ENCODE measurements at places on chromosomes 5 and 9. TPM values are rescaled to one million over a fixed set of nuclear protein-coding genes. Genes with fewer than 3 reads are reported as not detected.

DNA sequence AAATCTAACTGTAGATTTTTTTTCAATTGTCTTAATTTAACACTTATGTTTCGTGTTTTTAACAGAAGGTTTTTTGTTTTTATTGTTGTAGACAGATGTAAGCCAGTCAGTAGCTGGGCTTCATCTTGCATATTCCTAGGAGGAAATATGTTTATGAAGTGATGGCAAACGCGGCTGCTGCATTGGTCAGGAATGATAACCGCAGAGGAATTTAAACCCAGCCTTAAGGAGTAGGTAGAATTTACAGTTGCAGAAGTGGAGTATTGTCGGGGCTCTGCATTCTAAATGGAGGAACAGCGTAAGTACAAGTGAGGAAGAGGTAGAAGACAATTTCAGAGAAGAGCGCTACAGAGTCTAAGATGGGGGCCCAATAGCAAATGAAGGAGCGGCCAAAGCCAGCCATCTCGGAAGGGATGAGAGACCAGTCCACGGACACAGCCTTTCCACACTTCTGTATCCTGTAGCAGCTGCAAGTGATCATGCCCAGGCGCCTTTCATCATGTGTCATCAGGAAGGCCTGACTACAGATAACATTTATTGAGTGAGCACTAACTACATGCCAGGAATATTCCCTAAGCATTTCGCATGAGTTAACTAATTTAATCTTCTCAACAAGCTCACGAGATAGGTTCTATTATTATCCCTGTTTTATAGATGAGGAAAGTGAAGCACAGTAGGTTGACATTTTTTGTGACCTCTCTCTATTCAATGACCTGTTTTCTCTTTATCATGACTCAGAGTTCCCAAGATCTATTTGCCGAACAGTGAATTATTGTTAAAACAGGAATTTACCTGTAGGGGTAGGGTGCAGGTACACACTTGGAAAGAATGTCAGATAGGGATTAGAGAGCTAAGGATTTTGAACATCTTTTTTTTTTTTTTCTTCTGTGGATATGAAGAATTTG, 38.1 kb downstream of the CMYA5 start:
- DNase-seq: no peak

Gene FST
- 3.0 TPM for total RNA-seq

- no peak for DNase-seq
Observed at GRCh38 chr5:137954131-137954879, 65.0 kb downstream of the PKD2L2 start.

Gene CA9
- total RNA-seq: 0.78 TPM

DNA sequence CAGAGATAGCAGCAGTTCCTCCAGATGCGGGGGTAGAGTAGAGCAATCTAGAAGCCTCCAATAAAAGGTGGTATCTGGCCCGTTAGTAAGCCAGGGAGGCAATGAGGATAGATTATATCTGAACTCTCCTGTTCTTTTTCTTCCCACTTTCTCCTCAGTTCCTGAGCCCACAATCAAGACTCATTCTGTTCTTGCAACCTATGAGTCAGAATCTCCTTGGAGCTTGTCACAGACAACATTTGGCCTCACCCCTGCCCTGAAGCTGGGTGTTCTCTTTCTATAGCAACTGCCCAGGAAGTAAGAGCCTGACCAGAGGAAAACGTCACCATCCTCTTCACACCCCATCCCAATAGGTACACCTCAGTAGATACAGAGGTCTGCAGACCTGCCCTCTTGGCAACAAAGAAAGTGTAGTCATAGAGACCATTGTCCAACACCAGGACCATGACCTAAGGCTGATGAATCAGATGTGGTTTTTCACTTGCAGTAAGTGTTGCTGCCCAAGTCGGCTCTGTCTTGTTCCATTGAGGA, 76.3 kb upstream of the PCA3 start:
- no peak for DNase-seq

Gene DDX4
- total RNA-seq: not detected

GRCh38 chr5:115685490-115685889, 59.7 kb upstream of the TMED7 start:
- no peak for DNase-seq
